ENCODE measurements at places on chromosomes 6 and 20.

GRCh38 chr20:47258745-47259695 lies 97.5 kb downstream of the ZMYND8 start:
- DNase-seq = peak; percentile 99

DNA sequence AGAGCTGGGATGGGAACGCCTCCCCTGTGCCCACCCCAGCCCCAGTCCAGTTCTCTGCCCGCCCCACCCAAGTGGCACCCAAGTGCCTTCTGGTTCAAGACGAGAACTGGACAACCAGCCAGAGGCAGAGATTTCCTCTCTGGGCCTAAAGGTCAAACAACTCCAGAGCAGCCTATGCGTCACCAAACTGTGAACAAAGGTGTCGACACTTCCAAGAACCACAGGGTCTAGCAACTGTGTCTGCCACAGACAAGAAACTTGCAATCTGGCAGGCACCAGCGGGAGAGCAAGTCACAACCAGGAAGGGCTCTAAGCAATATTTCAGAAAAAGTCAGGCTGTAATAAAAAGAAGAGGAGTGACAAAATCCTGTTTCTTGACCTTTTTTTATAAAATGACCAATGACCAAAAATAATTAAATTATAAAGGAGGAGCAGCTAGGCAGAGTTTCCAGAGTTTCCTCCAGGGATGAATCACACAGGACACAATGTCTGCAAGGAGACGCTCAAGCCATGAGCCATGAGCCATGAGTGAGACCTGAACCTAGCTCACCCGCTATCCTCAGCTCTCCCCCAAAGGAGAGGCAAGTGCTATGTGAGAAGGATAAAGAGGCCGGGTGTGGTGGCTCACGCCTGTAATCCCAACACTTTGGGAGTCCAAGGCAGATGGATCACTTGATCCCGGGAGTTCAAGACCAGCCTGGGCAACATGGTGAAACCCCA lies 11.1 kb downstream of the EDEM2 start:
- peak; percentile 50 for DNase-seq

DNA sequence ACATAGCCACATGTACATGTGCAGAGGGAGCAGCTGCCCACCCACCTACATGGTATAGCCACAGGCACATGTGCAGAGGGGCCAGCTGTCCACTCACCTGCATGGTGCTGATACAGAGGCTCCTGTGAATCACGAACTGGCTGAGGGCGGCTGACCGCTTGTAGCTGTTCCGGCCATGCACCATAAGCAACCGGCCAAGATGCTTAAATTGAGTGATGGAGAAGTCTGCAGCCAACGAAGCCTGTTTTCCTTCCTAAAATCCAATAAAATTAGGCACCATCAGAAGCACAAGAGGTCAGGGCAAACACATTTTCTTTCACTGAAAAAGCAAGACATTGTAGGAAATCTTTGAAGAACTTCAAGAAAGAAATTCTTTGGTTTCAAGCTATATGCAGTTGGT lies 71.1 kb upstream of the NFATC2 start:
- DNase-seq = no peak

- no peak for DNase-seq
Measured at GRCh38 chr6:31358302-31358701, 1.3 kb upstream of the HLA-B start.

- no peak for DNase-seq
Measured at GRCh38 chr6:33863084-33863483, 59.3 kb upstream of the MLN start.

DNA sequence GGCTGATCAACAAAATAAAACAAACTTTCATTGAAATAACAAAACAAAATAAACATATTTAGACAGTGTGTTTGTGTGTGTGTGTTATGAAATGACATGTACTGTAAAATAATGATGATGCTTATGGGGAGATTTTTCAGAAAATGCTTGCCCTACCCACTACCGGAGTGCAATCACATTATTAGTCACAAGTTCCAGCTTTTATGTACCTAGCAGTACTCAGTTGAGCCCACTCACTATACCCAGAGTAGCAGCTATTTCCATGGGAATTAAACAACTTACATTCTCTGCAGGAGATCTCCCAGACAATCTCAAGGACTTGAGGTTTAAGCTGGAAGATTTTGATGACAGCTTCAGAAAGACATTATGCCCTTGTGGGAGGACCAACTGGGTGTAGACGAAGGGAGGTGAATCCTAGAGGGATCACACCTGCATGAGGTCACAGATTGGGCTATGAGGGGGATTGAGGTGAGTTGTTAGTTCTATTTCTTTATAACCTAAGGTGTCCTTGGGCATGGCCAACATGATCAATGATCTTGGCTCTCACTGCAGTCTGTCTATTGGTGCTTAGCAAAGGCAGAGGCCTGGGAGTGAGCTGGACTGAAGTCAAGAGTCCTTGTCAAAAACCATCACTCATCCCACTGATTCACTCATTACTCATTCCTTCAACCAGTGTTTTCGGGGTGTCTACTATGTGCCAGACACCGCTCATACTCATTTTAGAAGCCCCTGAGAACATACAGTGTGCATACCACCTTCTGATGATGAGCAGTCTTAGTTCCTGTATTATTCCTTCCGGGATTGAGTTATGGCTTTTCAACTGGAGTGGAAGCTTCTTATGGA lies 6.7 kb upstream of the CLIC5 start:
- DNase-seq = no peak

DNA sequence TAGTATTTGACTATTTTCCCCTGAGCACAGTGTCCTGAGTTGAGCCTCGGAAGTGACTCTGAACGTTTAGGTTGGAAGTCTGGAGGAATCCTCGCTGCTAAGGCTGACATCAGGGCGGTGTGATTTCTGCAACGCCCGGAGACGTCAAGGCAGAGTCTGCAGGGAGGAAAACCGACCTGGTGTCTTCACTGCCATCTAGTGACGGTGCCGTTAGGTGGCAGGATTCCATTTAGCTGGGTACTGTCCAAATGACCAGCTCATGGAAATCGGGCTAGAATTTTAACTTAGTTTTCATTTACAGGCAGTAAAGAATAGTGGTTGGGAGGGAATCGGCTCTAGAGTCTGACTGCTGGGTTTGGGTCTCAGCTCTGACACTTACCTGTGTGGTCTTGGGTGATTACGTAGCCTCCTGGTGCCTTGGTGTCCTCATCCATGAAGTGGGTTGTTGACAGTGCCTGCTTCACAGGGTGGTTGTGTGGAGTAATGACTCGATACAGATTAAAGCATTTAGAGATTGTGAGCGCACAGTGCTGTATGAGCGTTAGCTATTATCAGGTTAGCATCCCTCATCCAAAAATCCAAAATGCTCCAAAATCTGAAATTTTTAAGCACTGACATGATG lies 35.0 kb downstream of the FOXF2 start:
- DNase-seq = peak; percentile 29

DNA sequence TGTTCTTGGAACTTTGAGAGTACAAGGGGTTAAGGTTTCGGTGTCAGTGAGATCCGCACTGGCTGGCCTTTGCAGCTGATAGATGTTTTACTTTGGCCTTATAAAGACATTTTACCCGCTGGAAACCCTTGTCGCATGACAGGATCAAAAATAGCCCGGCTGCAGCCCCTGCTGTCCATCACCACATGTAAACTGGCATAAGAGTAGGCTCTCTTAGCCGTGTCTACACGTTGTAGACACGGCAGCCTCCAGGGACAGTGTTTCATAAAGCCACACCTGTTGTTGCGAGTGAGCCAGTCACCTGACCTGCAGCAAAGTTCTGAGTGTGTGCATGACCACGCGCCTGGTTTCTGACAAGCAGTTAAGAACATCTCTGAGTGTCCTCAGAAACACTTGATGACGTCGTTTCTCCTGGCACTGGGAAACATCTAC lies 8.5 kb downstream of the RBM24 start:
- DNase-seq = no peak

DNA sequence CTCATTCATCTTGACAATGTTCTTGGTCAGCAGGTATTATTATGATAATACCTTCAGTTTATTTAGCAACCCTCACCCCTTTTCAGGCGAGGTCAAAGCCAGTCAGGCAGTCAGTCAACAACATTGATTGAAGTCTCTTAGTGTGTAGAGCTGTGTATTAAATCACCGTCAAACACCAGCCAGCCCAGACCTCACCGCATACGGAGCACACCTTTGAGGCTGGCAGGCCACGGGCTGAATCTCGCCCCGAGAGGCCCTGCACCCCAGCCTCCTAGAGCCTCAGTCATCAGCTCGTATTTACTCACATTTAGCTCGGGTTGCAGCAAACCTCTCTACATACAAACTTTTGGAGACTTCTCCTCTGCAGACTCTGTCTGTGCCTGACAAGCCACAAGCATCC lies 36.0 kb upstream of the FOXA2 start:
- DNase-seq = no peak

DNA sequence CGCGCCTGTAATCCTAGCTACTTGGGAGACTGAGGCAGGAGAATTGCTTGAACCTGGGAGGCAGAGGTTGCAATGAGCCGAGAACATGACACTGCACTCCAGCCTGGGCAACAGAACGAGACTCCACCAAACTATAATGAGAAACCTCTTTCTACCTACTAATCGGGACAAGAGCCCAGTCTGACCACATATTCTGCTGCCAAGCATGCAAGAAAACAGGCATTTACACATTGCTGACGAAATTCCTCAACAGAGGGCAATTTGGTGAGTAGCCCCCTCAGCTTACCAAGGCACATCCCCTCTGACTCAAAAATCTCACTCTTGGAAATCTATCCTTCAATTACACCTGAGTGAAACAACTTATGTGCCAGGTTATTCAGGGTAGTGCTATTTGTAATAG lies 81.2 kb downstream of the SLC23A2 start:
- no peak for DNase-seq

- no peak for DNase-seq
Measured at GRCh38 chr20:47445291-47445690, 56.4 kb upstream of the NCOA3 start.

- no peak for DNase-seq
Measured at GRCh38 chr6:42210551-42210950, 7.1 kb downstream of the MRPS10 start.

DNA sequence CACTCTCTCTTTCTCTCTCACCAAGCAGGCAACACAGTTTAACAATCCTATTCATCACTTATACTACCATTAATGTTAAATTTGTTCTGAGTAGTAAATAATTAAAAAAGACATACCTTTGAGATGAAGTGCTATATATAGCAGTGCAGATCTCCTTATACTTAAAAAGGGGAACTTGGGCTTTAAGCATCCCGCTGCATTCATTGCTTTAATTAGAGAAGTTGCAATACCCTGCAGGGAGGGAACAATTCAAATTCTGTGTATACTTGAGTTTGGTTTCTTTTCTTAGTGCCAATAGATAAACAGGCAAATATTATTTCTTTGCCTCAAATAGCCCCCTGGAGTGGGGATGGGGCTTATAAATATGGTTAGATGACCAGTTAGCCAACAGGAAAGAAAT lies 10.8 kb upstream of the ZBTB24 start:
- peak; percentile 16 for DNase-seq

DNA sequence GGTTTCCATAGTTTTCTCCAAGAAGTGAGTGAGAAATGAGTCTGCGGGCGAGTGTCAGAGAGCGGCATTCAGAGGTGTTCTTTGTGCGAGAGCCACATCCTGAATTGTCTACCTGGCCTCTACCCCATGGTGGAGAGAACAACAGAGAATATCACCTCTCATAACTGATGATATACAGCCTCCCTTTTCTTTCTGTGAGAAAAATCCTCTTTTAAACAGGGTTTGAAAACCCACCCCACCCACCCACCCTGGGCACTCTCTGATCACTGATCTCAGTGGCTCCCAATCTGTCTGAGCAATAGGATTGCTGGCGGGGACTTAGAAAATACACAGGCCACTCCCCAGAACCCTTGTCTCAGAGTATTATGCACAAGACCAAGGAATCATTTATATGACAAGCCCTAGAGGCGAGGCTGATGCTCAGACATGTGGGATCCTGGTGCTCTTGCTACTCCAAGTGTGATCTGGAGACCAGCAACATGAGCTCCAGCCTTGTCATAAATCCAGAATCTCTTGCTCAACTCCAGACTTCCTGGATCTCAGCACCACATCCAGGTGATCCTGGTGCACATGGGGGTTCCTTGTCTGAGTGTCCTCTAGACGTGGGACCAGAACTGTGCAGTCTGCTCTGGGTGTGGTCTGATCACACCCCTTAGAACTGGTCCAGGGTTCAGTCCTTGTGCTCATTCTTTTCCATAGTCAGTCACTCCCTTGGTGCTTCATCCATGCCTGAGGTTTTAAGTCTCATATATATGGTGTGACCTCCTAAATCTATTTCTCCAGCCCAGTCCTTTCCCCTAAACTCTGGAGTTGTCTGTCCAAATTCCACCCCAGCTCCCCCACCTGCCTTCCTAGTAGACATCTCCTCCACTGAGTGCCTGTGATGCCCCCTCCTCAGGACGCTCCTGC lies 5.3 kb downstream of the HLA-B start:
- no peak for DNase-seq

All from inflammatory macrophage treated with lipopolysaccharide for 1 hour (primary cell).